OCI-M1 (cell line): ENCODE measurements at places on chromosomes 2 and 18.

GRCh38 chr2:205643391-205643885 lies 38.9 kb upstream of the NRP2 start:
- no peak for DNase-seq

DNA sequence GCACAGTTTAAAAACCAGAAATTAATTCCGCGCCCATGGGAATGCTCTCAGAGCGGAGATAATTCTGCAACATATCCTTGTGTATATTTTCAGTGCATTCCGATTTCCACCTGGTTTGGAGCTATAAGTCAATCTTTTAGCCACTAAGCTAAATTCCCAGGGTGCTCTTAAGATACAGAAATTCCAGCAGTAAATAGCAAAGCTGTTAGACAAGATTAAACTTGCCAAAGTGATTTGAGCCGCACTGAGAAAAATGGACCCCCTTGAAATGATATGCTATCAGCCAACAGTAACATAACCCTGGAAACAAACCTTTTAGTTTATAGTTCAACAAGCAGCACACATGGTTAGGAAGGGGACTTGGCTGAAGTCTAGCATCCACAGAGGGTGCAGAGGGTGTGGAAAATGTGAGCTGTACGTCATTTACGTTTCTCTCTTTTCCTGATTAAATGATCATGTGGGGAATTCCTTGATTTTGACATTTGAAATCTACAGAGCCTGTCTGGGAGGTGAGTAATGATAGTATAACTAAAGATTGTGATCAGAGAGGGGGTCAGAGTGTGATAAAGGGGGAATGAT lies 99.8 kb upstream of the COPS8 start:
- DNase-seq, result no peak

GRCh38 chr2:170409164-170409535 lies 231.2 kb downstream of the MYO3B start:
- peak; percentile 91 for DNase-seq

DNA sequence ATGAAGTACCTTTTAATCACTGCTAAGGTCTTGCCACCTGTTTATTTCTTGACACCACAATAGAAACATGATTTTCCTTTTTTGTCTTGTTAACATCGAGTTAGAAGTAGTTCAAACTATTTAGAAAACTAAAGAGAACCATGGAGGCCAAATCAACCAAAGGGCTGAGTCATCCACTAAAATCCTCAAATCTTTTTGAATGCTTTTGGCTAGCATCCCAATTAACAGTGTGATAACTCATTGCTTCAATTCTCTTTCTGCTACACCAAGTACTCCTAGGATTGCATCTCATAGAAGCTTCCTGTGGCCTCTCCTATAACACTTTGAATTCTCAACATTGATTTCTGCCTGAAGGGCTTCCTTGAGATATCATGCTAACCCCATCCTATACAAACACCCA lies 159.9 kb upstream of the MMADHC start:
- DNase-seq, result no peak

DNA sequence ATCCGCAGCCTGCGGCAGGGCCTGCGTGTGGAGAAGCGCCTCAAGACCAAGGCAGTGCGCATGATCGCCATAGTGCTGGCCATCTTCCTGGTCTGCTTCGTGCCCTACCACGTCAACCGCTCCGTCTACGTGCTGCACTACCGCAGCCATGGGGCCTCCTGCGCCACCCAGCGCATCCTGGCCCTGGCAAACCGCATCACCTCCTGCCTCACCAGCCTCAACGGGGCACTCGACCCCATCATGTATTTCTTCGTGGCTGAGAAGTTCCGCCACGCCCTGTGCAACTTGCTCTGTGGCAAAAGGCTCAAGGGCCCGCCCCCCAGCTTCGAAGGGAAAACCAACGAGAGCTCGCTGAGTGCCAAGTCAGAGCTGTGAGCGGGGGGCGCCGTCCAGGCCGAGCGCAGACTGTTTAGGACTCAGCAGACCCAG lies 5.4 kb downstream of the GPR17 start:
- DNase-seq, result no peak

DNA sequence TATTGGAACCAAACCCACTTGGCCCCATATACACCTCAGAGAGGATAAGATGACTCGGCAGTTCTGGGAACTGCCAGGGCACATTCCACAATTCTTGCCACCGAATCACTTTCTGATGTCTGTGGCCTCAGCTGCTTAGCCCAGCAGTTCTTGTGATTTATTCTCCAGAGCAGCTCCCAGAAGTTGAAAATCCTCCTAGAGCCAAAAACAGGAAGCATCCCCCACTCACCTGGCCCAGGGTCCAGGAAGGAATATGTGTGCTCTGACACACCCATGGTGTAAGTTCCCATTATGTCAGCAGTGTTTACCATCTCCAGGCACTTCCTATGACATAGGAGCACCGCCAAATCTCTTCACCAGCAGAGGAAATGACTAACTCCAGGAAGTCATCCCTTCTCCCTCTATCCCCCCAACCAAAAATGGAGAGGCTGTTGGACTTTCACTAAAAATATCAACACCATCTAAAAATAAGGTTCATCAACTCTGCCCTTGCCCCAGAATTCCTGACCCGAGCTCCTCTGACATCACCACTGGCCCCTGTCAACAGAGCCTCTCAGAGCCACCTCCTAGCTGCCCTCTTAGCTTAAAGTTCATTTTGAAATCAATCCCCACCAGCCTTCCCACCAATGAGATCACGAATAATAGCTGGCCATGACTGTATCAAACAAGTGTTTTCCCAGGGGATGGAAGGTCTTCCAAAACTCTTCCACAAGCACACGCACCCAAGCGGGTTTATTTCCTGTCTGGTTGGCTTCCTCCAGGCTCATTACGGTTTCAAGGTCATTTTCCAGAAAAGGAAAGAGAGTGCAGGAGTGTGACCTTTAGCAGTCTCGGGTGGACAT lies 223.1 kb upstream of the PARD3B start:
- DNase-seq, result no peak

- DNase-seq, result no peak
These were observed 10.1 kb downstream of the DAPL1 start for GRCh38 chr2:158805255-158805654.

DNA sequence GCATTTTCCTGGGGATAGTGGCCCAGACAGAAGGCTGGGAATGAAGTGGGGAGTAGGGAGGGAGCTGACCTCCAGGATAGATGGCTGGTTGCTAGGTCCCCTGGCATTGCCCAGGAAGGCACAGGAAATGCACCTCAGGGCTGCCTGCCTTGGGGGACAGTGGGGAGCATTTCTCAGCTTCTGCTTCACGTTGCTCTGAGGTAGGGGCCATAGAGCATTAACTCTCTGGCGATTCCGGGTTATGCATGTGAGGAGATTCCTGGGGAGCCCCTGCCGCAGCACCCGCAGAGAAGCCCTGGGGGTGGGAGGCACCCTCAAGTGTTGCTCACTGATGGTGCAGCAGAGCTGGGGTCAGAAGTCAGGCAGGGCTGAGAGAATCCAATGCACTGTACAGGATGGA lies 256.5 kb downstream of the CYP26B1 start:
- no peak for DNase-seq

DNA sequence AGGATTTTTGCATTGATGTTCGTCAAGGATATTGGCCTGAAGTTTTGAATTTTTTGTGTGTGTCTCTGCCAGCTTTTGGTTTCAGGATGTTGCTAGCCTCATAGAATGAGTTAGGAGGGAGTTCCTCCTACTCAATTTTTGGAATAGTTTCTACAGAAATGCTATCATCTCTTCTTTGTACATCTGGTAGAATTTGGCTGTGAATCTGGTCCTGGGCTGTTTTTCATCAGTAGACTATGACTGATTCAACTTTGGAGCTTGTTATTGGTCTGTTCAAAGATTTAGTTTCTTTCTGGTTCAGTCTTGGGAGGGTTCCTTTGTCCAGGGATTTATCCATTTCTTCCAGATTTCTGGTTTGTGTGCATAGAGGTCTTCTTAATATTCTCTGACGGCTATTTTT lies 166.7 kb downstream of the ST6GAL2 start:
- no peak for DNase-seq

- no peak for DNase-seq
These were observed 9.5 kb downstream of the ANO7 start for GRCh38 chr2:241197947-241198346.

DNA sequence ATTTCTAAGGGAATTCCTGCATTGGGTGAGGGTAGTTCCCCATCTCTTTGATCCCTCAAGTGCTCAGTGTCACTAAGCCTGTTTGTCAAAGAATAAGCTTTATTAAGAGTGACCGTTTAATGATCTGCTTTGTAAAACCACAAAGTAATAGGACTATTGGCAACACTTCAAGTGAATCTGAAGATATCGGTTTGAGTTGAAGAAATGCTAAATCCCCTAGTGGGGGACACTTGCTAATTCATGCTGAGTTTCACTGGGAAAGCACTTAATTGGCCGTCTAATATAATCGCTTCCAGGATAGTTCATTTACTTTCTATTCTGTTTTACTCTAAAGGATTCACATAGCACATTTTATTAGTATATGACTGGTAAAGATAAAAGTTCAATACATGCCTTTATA lies 54.4 kb downstream of the DTNA start:
- no peak for DNase-seq

- DNase-seq, result no peak
These were observed 197.4 kb downstream of the SNTG2 start for GRCh38 chr2:1147873-1148612.

DNA sequence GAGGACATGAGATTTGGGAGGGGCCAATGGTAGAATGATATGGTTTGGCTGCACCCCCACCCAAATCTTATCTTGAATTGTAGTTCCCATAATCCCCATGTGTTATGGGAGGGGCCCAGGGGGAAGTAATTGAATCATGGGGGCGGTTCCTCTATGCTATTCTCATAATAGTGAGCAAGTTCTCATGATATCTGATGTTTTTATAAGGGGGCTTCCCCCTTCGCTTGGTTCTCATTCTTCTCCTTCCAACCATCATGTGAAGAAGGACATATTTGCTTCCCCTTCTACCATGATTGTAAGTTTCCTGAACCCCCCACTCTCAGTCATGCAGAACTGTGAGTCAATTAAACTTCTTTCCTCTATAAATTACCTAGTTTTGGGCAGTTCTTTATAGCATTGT lies 37.0 kb upstream of the ERMN start:
- DNase-seq, result no peak

DNA sequence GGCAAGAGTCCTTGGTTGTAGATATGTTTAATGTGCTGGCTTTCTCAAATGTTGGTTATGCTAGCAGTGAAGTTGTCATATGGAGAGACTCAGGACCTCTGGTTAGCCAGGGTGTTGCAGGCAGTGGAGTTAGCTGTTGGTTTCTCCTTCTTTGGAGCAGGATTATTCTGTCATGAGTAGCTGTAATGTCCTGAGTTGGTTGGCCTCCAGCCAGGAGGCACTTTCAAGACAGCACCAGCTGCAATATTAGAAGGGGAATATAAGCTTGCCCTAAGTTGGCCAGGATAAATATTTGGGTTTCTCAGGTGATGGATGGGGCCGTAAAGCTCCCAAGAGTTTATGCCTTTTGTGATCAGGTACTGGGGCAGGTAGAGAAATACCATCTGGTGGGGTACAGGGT lies 65.5 kb downstream of the MSTN start:
- no peak for DNase-seq
